ENCODE measurements at places on chromosomes 2 and 18.

GRCh38 chr18:6488956-6489355 is 74.2 kb upstream of the L3MBTL4 start:
- no peak for DNase-seq

DNA sequence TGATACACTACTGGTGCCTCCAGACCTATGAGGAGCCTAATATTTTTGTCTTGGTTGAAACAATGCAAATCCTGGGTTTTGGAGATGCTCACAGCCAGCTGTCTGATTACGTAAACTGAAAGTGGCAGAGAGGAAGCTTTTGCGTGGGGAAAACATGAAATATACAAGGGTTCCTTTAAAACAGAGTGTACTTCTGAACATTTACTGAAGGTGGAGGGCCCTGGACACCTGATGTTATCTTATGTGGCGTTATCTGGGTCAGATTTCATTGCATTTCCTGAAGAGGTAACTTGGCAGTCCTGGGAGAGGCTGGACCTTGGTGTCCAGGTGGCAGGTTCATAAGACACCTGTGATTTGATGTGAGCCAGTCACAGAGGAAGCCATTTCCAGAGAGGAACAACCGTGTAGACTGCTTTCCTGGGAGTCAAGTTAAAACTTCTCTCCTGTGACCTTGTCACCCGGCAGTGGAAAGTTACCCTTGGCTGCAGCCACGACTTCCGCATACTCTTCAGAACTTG is 105.0 kb downstream of the NEDD4L start:
- no peak for DNase-seq

GRCh38 chr18:48809365-48809764 is 141.4 kb downstream of the SMAD7 start:
- DNase-seq = no peak

DNA sequence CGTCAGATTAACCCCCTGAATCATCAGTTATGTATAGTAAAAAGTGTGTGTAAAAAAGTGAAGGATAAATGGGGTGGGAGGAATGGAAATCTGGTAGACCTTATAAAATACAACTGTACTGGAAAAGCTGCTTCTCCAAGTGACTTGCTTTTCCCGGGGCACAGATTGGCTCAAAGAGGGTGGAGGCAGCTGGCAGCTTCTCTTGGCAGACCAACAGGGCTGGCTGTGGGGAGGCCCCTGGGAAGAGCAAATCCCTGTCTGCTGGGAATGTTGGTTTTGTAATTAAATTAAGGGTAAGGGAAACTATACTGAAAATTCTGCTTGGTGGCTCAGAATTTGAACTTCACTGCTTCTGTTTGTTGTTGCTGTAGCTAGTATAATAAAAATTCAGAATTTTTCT is 154.2 kb upstream of the DLX2 start:
- DNase-seq = no peak

GRCh38 chr18:78799382-78800089 is 180.1 kb upstream of the SALL3 start:
- no peak for DNase-seq

DNA sequence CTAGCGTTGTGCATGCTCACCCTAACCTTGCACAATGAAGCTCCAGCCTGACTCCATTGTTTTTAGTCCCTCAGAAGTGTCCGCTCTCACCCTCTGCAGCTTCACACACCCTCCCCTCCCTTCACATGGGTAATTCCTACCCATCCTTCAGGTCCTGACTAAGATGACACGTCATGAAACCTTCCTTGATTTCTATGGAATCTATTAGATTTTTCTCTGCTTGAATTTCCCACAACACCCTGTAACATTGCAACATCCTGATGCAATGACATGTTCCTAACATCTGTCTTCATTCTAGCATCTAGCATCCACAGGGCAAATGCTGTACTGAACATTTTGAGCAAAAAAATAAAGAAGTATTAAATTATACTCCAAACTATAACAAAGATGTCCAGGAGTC is 77.0 kb upstream of the PID1 start:
- no peak for DNase-seq

DNA sequence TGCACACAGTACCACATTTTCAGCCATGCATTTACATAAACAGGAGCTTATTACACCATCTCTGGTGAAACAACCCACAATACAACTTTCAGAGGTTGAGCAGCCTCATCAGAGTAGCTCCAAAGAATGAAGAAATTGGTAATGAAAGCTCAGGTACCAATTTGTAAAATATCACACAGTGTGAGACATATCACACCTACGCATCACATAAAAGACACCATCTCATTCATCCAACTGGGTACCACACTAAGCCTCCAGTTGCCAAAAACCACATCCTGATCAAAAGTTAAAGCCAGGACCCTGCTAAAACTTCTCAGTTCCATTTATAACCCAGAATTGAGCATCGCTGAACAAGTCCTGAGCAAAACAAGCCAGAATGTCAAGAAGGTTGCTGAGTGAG is 4.6 kb downstream of the TMEM163 start:
- no peak for DNase-seq

GRCh38 chr2:138718405-138718804 is 61.8 kb downstream of the NXPH2 start:
- DNase-seq = no peak

DNA sequence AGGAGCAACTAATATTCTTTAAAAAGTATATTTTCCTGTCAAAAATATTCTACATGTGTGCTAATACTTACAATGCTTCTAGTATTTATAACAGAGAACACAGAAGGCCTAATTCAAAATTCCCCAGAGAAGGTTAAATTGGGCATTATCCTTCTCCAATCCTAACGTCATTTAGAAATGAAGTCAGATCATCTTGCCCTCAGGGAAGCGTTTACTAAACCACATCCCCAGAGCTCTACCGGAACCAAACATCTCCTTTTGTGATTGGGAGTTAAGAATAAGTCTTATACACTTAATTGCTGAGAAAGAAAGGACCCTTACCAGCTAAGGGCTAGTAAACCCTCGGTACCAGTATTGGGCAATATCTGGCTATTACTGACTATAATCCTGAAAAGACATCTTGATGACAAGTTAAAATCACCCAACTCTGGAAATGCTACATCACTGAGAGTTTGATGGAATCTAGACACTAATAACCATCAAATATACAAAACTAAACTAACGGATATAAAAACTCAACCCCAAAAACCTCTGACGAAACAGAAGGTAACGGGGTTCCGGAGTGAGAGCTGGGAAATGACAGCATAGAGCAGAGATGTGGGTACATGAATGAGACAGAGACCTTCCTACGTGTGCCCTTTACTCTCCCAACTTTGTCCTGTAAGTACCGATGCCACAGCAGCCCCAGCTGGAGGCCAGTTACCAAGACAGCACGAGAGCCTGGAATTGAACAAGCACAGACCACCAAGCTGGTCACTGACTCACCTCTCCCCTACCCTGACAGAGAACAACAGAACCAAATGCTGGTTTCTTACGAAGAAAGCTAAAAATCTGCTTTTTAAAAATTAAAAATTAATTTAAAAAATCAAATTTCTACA is 35.0 kb downstream of the WDSUB1 start:
- no peak for DNase-seq

Data from activated CD4-positive, alpha-beta T cell treated with anti-CD3 and anti-CD28 coated beads, Interleukin-2, amount 50 U/mL, for 1 hour (primary cell).